ENCODE measurements at places on chromosomes 6 and 20.

DNA sequence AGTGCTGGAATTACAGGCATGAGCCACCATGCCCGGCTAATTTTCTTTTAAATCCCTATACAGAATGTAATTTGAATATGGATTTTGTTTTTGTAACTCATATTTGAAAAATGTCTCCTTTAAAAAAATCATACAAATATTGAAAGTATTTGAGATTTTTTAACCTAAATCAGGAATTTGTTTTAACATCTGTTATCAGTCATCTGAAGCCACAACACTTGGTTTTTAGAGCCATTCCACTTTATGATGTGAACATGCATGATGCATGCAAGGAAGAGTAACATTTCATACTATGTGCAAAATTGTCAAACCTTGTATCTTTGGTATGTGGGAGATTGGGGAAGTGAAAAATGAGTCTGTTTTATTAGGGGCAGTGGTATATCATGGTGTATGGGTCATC lies 124.5 kb upstream of the AHI1 start:
- no peak for DNase-seq

- no peak for DNase-seq
Measured at GRCh38 chr6:139823099-139823807, 448.8 kb upstream of the CITED2 start.

DNA sequence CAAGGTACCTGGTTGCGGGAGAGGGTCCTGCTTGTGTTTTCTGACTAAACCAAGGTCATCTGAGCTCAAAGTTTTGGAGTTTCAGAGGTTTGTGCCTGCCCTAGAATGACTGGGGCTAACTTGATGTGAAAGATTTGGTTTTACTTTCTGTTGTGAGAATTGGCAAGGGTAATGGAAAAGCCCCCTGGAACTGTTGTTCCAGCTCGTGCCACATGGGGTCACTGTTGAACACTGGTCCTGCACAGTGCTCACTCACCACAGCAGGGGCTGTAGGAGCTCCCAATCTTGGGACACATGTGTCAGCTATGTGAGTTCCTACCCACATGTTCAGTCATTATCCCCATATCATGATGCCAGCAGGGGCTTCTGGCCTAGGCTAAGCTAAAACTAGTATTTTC lies 6.5 kb downstream of the TGM6 start:
- DNase-seq, result no peak

- DNase-seq, result no peak
Measured at GRCh38 chr6:164882236-164882635, 427.2 kb downstream of the C6orf118 start.

- DNase-seq, result no peak
Measured at GRCh38 chr6:34858681-34859080, 29.2 kb downstream of the TAF11 start.

DNA sequence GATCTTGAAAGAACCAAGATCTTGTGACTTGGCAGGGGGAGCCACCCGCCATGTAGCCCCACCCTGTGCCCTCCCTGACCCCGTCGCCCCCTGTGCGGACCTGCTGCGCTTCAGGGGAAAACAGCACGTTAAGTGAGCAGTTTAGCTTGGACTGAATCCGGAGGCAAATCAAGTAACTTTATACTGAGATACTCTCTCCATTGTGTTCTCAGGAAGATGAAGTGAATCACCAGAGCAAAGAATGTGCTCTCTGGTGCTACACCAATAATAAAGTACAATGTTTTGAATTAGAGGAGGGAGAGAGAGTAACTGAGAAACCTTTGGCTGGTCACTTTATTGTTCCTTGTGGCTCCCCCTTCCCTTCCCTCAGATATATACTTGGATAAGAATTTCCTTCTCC lies 83.4 kb downstream of the TXNDC5 start:
- DNase-seq, result no peak

DNA sequence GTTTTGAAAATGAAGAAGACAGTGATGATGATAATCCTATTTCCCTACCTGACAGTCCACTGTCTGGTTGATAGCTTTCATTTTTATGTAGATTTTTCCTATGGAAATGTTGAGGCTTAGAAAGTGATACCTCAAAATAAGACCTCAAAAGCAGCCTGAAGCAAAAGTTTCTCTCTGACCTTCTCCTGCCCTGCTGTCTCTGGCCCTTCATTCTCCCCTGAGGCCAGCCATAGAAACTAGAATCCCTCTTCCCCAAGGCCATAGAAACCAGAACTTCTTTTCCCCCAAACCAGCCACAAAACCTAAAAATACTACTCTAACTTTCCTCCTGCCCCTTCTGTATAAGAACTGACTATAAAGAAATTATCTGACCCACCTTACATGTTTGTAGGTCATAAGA lies 52.6 kb upstream of the GCM1 start:
- DNase-seq, result no peak

DNA sequence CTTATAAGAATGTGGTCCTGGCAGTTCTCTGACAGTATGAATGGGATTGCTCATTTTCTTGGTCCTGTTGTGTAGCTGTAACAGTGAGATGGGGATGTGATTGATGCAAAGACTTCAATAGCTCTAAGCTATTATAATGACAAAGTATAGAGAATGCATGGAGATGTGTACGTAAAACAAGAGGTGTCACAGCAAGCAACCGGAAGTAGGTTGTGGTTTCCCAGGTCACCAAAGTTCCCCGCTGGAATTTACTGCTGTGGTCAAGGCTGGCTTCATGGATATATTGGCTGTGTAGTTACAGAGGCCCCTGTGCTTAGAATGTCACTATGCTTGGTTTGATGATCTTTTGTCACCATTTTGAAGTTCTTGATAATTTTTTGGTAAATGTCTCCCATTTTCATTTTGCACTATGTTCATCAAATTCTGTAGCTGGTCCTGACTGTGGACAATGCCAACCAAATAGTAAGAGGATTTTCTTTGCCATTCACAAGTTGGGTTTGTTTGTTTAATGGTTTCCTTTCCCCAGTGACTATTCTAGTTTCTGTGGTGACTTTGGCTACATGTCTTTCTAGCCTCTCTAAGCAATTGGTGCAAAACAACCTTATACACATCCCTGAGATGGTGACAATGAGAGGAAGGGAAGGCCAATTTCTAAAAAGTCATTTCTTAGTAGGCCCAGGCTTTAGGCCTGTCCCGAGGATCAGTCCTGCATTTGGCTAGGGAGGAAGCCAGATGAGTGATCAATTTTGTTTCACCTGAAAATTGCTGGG lies 10.5 kb downstream of the DNAH8 start:
- DNase-seq, result no peak

DNA sequence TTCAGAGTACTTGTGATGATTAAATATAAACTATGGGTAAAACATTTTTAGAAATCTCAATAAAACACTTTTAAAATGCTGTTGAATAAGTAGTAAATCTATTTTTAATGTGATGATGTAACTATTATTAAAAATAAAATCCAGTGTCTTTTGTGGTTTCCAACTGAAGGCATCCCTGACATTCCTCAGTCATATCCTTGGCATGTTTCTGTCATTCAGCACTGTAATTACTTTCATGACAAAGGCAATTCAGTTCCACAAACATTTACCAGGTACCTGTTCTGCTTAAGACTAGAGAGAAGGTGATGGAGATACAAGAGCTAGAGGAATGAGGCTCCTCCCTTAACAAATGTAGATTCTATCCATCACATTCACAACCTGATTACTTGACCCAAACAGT lies 518.7 kb upstream of the MAP3K7 start:
- no peak for DNase-seq

- no peak for DNase-seq
Measured at GRCh38 chr6:152482289-152482688, 154.9 kb downstream of the SYNE1 start.
